Esophagus squamous epithelium (tissue), 5 donors: ENCODE measurements at places on chromosomes 13 and 19. TPM values are rescaled to one million over a fixed set of nuclear protein-coding genes. Genes with fewer than 3 reads are reported as not detected.

- no peak for DNase-seq
Observed at GRCh38 chr19:42255766-42256745, 1.1 kb upstream of the ERF start.

DNA sequence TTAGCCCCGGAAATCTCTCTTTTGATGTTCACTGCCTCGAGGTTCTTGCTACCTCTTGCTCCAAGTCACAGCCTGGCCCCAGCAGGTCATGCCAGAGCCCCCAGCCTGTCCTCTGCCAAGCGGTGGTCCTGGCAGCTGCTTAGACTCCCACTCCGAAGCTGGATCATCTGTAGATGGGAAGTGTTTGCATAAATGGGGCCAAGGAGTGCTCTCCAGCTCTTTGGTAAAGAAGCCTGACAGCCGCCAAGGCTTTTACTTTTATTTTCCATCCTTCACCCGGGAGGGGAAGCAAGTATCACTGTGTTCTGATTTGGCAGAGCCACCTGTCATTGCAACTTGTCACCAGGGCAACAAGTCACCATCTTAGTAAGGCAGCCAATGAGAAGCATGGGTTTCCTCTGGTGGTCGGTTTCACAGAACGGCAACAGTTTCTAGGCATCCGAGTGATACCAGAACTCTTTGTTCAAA, 10.6 kb upstream of the RETN start:
- DNase-seq = no peak

The ZNF491 gene
- 0.64 TPM for total RNA-seq

The RGL3 gene
- 1.9 TPM for total RNA-seq

DNA sequence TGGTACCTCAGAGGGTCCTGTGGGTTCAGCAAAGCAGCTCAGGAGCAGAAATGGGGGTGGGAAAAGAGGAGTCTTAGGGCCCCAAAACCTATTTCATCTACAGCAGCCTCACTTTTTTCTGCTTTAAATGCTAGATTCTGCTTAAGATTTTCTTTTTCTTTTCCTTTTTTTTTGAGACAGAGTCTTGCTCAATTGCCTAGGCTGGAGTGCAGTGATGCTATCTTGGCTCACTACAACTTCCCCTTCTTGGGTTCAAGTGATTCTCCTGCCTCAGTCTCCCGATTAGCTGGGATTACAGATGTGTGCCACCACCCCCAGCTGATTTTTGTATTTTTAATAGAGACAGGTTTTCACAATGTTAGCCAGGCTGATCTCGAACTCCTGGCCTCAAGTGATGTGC, 30.7 kb upstream of the WDFY2 start:
- no peak for DNase-seq

DNA sequence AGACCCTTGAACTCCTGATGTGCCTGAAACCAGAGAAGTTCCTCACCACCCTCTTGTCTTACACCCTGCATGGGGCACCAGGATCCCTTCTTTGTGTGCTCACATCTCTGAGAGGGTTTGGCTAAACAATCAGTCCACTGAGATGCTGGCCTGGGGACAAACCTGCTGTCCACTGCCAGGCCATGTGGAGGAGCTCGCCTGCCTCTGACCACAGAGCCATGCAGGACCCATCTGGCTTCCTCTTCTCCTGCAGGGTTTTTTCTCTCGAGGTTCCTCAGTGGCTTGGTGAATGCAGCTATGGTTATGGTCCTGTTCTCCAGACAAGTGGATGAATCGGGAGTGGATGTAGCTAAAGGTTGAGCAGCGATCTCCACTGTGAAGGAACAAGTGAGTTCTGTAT, 49.1 kb upstream of the MEDAG start:
- DNase-seq = no peak

DNA sequence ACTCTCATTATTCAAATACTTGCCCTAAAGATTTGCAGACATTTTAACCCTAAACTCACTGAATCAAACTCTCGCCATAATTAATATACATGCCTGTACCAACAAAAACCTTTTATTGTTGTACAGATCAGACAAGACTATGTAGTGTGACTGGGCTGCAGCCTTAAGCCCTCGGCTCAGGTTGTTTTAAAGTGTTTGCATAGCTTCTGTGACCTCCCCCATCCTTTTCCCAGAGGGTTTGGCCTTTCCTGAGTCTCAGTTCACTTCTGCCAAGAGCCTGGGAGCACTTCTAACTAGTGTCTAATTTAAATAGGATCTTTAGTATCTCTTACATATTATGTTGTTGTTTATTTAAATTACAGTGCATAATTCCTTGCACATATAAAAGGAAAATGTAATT, 158.2 kb downstream of the HS6ST3 start:
- DNase-seq = no peak

DNA sequence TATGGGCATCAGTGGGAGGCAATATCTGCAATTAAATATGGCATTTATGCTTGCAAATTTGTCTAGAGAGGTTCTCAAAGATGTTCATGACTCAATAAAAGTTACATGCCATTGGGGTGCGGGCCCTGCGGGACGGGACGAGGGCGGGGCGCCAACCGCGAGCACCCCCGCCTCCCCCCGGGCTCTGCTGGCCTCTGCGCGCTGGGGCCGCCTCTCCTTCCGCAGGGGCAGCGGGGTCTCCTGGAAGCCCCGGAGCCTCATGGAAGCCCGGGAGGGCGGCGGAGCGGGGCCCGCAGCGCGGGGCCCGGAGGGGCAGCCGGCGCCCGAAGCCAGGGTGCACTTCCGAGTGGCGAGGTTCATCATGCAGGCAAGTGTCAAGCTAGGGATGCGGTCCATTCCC, 179.2 kb downstream of the TPTE2 start:
- no peak for DNase-seq

The ADGRE1 gene
- not detected for total RNA-seq

DNA sequence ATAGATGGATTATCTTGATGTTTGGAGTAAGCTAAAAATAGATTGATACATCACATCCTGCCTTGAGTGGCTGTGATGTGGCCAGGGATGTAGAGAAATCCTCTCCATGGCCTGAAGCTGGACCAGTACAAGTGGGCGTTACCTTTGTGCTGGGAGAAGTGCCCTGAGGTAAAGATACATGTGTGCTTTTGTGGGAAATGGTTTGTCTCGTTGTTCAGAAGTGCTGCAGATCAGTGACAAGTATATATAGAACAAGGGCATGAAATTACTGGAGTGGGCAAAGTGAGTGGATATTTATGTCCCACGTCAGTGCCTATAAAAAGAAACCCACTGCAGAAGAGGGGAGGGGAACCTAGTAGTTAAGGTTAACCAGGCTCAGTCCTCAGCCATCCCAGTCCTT, 12.2 kb upstream of the ZNF304 start:
- DNase-seq = no peak

The ZNF527 gene
- total RNA-seq = 6.1 TPM
